ENCODE measurements at places on chromosomes 1 and 21.

DNA sequence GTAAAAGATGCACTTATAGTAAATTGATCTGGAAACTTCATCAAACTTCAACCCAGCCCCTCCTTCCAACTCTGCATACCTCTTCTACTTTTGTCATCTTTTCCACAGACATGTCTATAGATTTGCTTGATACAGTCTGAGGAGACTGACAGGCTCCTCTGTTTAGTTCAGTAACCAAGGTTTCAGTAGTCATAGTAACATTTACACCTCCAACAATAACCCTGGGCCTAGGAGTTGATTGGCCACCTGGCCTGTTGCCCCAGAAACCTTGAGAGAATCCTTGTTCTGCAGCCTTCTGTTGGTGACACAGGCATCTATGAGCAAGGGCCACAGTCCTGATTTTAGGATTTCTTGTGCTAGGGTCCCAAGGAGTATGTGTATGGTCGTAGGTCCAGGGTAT lies at the start of gene CFAP141:
CFAP141 (minus strand) TSS at position 138 of the 400 bp plus-strand sequence; CDS start at position 112, 26 bp downstream.
- DNase-seq: no peak

- DNase-seq: no peak
Observed at GRCh38 chr1:26582053-26582835, 52.7 kb downstream of the RPS6KA1 start.

DNA sequence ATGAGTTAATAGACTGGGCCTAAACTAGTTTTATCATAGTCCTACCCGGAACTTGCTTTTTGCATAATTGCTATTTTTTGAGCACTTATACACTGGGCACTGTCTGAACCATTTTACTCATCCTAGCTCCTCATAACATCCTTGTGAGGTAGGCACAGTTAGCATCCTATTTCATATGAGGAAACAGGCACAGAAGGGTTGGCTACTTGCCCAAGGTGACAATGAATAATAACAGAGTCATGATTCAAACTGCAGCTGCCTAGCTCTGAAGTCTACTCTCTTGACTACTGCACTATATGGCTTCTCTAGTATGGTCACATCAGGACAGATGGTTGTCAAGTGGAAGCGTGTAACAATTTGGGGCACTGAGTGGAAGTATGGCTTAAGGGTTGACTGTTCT lies 18.2 kb upstream of the RC3H1 start:
- no peak for DNase-seq

- no peak for DNase-seq
Observed at GRCh38 chr1:69494221-69494620, 73.5 kb upstream of the LRRC7 start.

- no peak for DNase-seq
Observed at GRCh38 chr1:204457666-204458065, 36.9 kb downstream of the PIK3C2B start.

GRCh38 chr1:45491487-45492260 lies 711 bp upstream of the TESK2 start:
- DNase-seq: no peak

DNA sequence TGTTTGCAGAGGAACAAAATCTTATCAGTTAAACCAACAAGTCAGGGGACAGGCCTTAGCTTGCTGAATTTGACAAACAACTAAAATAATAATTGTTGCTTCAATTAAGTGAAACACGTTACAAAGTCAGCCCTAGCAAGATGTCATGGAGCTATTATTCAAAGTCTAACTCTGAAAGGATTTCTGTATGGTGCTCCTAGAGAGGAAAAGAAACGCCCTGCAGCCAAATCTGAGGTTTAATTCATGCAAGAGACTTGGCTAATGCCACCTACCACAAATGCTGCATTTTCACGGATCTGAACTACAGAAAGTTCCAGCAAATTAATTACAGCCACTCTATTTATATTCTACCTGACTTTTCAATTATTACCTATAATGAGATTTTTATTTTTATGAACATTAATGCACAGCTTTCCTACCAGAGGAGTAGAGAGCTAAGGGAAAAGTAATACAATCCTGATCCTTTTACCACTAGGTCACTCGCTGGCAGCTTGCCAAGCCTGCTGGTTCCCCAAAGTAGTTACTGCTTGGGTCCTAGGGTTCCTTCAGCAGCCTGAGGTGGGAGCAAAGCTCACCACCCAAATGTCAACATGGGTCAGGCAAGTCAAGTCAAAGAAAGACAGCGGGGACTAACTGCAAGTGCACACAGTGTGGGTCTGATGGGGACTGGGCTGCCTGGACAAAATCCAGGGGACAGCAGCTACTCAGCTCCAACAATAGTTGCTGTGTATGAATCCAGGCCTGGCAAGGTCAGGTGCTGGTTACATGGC lies 8.5 kb downstream of the COLGALT2 start:
- peak; percentile 60 for DNase-seq

GRCh38 chr1:44775930-44776729 lies 790 bp downstream of the RPS8 start:
- DNase-seq: no peak

GRCh38 chr1:59692591-59692990 lies 122.2 kb upstream of the HOOK1 start:
- DNase-seq: no peak

- no peak for DNase-seq
Observed at GRCh38 chr1:23619299-23620188, 60.2 kb upstream of the ID3 start.

GRCh38 chr1:77349275-77349674 lies 67.5 kb downstream of the AK5 start:
- DNase-seq: peak; percentile 20

- DNase-seq: no peak
Observed at GRCh38 chr1:242692988-242693387, 168.5 kb upstream of the PLD5 start.

DNA sequence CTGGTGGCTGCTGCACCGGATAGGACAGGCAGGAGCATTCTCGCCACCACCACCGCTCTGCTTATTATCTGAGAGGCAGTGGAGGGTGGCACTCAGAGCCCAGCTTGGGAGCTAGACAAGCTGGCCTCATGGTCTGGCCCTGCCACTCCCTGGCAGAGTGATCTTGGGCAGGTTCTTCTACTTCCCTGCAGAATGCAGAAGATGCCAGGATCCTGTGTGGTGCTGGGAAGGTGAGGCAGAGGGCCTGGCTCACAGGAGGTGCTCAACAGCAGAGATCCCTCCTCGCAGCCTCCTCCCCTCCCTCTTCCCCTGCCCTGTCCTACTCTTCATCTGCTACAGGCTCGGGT lies 60.4 kb downstream of the ARHGEF10L start:
- no peak for DNase-seq

- peak; percentile 49 for DNase-seq
Observed at GRCh38 chr1:116311756-116312680, 61.0 kb upstream of the ATP1A1 start.

All from midbrain (tissue), 1 donor.